Gastroesophageal sphincter (tissue), 4 donors: ENCODE measurements at places on chromosomes 12 and 14. TPM values are rescaled to one million over a fixed set of nuclear protein-coding genes. Genes with fewer than 3 reads are reported as not detected.

SLCO1C1 gene
- total RNA-seq, result 0.40 TPM

SLC25A47 gene
- 0.31 TPM for total RNA-seq

GLS2 gene
- 1.9 TPM for total RNA-seq

STXBP6 gene
- 55.7 TPM for total RNA-seq

TCL1B gene
- not detected for total RNA-seq

GDF11 gene
- total RNA-seq, result 4.0 TPM

FLRT2 gene
- total RNA-seq, result 9.2 TPM

ETV6 gene
- total RNA-seq, result 30.1 TPM

NPFF gene
- not detected for total RNA-seq

FAM181A gene
- not detected for total RNA-seq

LRP10 gene
- total RNA-seq, result 179 TPM

KRT5 gene
- total RNA-seq, result 32.7 TPM

LRRC9 gene
- total RNA-seq, result not detected

CDH24 gene
- 1.5 TPM for total RNA-seq

MDGA2 gene
- not detected for total RNA-seq

SMIM41 gene
- 4.2 TPM for total RNA-seq

CRACR2A gene
- total RNA-seq, result 2.2 TPM

SHMT2 gene
- total RNA-seq, result 37.2 TPM

TAOK3 gene
- 26.9 TPM for total RNA-seq
